ENCODE measurements at places on chromosomes 1 and 21.

- DNase-seq, result no peak
Measured at GRCh38 chr1:17239420-17239819, 9.5 kb upstream of the PADI3 start.

GRCh38 chr1:68107771-68108170, 57.3 kb upstream of the DIRAS3 start:
- no peak for DNase-seq

DNA sequence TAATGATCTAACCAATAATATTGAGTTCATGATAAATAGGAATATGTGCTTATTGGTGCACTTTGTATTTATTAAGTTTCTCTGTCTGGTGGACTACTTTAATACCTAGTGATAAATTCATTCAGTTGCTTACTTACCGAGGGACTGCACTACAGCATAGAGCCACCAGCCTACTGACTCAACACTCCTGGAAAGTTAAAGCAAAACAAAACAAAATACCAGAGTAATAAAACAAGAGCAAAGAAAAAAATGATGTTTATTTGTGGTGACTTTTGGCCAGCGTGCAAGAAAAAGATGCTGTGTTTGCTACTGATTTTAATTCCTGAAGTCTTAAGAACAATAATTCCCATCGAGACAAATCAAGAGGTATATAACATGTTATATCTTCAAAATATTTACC, 586.3 kb downstream of the PLA2G4A start:
- no peak for DNase-seq

GRCh38 chr1:42422737-42423136, 33.1 kb downstream of the ZMYND12 start:
- DNase-seq, result no peak

DNA sequence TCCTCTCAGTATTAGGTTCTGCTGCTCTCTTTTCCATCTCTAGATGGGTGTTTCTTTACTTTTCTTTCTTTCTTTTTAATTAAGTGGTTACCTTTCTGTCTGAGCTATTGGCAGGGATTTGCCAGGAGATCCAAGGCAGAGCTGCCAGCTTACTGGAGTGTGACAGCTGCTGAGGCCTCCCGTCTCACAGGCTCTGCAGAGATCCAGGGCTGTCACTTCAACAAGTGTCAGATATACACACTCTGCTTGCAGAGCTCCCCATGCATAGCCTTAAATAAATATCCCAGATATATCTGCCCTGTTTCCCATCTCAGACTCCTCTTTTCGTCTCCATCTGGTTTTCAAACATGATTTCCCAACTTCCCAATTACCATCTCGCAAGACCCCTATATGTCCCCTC, 124.3 kb downstream of the NOS1AP start:
- DNase-seq, result no peak

- DNase-seq, result no peak
Measured at GRCh38 chr1:104592926-104593325, 843.2 kb downstream of the AMY1C start.

GRCh38 chr1:158186180-158186579, 5.5 kb downstream of the CD1D start:
- no peak for DNase-seq

DNA sequence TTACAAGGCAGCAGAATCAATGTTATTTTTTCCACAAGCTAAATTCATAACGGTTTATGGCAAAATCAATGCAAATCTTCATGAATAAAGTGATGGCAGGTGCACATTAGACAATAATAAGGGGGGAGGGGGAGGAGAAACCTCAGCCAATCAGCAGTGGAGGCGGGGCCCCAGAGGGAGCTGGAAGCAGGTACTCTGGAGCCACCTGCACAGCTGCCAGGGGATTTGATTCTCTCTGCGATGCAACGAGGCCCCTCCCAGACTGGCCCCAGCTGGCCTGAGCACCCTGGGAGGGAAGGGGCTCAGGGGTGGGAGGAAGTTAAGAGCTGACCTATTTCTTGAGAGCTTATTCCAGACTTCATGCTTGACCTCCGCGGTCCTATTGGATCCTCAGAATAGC, 127.8 kb upstream of the IGSF21 start:
- no peak for DNase-seq

DNA sequence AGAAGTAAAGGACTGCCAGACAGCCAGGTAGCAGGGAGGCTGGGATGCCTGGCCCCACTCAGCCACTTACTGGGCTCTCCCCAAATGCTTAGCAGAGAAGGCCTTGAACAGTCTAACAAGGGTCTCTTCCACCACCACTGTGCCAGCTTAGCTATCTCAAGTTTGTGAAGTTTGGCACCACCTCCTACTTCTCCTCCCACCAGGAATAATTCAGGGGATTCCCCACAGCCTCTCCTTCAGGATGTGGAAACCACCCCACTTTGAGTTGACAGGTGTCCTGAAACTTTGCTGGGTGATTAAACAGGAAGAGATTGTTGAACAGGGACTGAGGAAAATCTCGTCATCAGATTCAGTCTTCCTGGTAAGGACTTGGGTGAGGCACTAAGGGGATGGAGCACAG, 59.4 kb upstream of the ATP1B1 start:
- DNase-seq, result no peak

- no peak for DNase-seq
Measured at GRCh38 chr1:43019226-43019625, 60.6 kb upstream of the SLC2A1 start.

DNA sequence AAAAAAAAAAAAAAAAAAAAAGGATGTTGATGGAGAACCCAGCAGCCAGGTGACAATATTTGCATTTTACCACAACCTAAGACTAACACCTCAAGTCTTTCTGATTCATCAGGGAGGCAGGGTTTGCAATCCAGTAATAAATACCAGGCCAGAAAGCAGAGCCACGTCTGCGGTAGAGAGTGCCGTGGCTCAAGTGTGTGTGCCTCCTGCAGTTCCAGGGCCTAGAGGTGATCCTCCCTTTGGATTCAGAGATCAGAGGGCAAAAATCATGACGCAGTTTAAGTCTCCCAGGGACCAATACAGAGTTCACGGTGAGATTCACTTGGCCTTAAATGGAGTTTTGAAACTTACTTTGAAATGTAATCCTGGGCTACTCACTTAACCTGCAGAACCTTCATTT, 34.9 kb downstream of the TMCO4 start:
- no peak for DNase-seq

- no peak for DNase-seq
Measured at GRCh38 chr1:192251735-192252134, 65.1 kb upstream of the RGS21 start.

GRCh38 chr1:225774281-225775147, 3.1 kb upstream of the SRP9 start:
- no peak for DNase-seq

GRCh38 chr1:103341377-103341880, 184.1 kb upstream of the RNPC3 start:
- DNase-seq, result no peak

- no peak for DNase-seq
Measured at GRCh38 chr1:207654320-207654719, 9.4 kb downstream of the CR1L start.

GRCh38 chr1:40264354-40264781, 6.3 kb downstream of the ZMPSTE24 start:
- no peak for DNase-seq

DNA sequence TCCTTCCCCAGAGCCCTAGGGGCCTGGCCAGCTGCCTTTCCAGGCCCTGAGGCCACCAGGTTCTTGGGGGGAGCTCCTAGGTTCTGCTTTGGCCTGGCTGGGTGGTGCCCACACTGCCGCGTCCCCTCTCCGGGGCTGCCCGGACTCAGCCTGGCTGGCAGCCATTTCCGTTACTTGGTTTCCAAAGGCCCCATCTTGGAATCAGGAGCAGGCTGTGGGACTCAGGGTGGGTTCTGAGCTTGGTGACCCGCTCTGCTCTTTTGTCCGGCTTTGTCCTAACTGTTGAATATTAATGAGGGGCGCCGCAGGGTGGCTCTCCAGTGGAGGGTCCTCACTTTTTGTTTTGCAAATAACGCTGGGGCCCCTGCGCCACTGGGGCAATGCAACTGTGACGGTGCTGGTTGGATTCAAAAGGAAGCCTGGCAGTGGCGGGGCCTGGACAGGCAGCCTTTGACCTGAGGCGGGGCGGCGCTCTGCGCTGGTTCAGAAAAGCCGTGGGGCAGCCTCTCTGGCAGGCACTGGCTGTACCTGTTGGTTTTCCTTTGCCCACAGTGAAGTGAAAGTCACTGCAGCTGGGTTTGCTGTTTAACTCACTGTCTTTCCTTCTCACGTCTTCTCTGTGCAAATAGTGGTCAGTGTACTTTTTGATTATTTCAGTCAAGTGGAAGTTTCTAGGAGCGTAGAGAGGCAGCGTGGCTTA, 20.2 kb downstream of the SKI start:
- no peak for DNase-seq

- DNase-seq, result no peak
Measured at GRCh38 chr1:213976665-213977485, 10.9 kb upstream of the PROX1 start.

DNA sequence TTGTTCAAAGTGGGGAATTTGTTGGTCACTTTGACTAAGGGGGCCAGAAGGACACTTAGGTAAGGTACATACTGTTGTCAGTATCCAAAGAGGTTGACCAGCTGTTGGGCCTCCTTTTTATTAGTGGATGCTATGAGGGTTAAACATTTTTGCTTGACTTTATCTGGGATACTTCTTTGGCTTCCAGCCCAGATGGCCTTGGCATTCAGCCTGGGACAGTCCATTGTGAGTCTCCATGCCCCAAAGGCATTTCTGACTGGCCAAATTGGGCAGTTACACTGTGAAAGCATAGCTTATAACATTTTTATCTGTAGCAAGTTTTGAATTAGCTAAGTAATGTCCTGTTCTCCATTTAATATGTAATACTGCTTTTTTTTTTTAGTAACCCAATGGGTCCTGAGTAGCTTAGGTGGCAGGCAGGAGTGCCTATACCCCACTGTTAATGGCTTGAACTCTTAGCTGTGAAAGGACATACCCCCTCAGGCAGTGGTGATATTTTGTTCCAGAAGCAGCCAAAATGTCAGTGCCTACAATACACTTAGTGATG, 35.4 kb upstream of the CD1D start:
- no peak for DNase-seq

GRCh38 chr1:217717959-217718358, 86.8 kb downstream of the SPATA17 start:
- no peak for DNase-seq

DNA sequence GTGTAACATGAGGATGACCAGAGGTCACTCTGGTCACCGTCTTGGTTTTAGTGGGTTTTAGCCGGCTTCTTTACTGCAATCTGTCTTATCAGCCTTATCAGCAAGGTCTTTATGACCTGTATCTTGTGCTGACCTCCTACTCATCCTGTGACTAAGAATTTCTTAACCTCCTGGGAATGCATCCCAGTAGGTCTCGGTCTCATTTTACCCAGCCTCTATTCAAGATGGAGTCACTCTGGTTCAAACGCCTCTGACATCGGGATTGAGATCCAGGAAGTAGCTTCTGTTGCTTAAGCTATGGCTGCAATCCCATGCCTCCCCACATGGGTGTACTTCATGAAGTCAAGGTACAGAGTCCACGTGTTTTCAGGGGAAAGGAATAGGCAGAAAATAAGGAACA, 19.9 kb downstream of the FMN2 start:
- DNase-seq, result no peak

DNA sequence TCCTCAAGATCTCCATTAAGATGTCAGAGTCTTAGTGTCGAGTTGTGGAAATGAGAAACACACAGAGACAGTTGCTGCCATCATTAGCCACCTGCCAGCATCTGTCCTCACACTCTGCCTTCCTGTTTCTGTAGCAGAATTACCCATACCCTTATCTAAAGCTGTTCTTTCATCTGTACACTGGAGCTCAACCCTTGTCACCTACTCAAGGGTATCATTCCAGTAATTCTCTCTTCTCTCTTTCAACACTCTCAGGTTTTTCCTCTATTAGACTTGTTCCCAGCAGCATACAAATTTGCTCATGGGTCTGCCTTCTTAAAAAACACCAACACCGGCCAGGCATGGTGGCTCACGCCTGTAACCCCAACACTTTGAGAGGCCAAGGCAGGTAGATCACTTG, 27.4 kb upstream of the RNF2 start:
- DNase-seq, result no peak

- DNase-seq, result no peak
Measured at GRCh38 chr1:64946916-64947315, 19.4 kb downstream of the JAK1 start.

DNA sequence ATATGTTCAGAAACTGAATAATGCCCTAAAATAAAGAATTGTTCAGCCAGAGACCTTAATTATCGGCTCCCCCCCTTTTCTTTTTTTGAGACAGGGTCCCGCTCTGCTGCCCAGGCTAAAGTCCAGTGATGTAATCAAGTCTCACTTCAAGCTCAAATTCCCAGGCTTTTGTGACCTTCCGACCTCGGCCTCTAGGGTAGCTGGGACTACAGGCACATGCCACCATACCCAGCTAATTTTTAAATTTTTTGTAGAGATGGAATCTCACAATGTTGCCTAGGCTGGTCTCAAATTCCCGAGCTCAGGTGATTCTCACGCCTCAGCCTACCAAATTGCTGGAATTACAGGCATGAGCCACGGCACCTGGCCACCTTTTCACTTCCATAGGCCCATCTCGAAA, 26.5 kb downstream of the TMCO1 start:
- DNase-seq, result no peak

GRCh38 chr1:25095635-25096200, 136.6 kb downstream of the SYF2 start:
- no peak for DNase-seq

- DNase-seq, result peak; percentile 24
Measured at GRCh38 chr1:29062157-29062942, 61.4 kb downstream of the TMEM200B start.

GRCh38 chr1:208101661-208102431, 142.3 kb downstream of the PLXNA2 start:
- DNase-seq, result no peak

DNA sequence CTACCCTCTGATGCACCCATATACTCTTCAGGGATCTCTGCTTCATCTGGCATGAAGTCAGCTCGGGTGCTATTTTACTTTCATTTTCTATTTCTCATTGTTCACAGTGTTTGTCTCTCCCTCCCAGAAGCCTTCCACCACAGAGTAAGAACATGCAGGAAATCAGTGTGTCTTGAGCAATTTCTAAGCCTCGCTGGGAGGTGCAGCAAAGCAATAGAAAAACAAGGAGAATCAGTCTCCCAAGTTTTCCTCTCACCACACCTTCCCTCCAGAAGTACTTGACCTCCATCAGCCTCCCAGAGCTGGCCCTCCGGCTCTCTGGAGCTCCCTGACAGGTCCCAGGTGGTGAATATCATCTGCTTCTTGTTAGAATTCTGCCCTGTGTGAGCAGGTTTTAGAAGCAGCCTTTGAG, 594.7 kb upstream of the CAMK1G start:
- DNase-seq, result no peak

GRCh38 chr1:71956613-71957285, 325.6 kb downstream of the NEGR1 start:
- no peak for DNase-seq

DNA sequence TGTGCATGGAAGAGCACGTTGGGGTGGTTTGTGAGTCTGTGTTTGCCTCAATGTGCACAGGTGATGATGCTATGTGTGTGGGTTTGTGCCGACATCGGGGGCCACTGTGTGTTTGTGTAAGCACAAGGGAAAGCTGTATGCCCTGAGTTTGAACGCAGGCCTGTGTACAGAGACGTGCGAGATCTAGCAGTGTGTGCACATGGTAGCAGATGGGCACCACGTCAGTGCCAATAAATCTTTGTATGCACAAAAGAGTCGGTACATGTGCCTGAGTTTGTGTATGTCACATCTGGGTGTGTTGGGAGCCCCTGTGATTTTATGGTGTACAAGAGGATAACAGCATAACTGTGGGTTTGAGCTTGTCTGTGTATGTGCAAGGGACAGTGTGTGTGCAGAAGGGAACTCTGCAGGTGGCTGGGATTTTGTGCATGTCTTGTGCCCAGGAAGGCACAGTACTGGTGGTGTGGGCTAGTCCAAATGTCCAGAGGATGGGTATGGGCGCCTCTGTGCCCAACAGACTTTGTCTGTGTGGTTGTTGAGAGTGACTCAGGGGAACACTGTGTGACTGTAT, 32.0 kb upstream of the WASF2 start:
- no peak for DNase-seq
